ENCODE measurements at places on chromosomes 4 and X.

DNA sequence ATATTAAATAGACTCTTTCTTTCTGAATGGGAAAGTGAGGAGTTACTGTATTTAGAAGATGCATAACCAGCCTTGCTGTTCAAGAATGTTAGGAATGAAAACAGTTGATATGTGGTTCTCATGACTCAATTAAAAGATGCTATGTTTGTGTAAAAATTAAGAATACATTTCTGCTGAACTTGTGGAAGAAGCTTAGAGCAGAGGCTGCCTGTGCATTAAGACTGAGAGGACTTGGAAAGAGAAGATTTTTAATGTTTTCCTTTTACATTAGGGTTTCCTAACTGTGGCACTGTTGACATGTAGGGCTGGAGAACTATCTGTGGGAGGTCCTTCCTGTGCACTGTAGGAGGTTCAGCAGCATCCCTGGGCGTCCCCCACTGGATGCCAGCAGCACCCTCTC lies 137.7 kb downstream of the GPR143 start:
- no peak for DNase-seq

- DNase-seq, result no peak
Observed at GRCh38 chr4:183165376-183165775, 66.3 kb downstream of the WWC2 start.

DNA sequence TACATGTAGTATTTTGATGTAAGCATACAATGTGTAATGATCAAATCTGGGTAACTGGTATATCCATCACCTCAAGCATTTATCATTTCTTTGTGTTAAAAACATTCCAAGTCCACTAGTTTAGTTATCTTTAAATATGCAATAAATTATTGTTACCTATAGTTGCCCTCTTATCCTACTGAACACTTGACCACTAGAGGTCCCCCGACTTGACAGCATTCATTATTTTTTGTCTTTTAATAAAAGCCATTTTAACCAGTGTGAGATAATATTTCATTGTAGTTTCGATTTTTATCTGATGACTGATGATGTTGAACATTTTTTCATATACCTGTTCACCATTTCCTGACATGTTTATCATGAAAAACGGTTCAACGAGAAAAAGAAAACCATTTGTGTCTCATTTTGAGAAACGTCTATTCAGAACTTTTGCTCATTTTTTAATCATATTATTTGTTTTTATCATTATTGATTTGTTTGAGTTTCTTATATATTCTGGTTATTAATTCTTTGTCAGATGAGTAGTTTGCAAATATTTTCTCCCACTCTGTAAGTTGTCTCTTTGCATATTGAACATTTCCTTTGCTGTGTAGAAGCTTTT lies 199.0 kb upstream of the CXXC4 start:
- DNase-seq, result no peak

GRCh38 chr4:2168469-2169319 lies 73.2 kb downstream of the HAUS3 start:
- no peak for DNase-seq

GRCh38 chr4:181701214-181701613 lies 542.0 kb upstream of the TENM3 start:
- no peak for DNase-seq

DNA sequence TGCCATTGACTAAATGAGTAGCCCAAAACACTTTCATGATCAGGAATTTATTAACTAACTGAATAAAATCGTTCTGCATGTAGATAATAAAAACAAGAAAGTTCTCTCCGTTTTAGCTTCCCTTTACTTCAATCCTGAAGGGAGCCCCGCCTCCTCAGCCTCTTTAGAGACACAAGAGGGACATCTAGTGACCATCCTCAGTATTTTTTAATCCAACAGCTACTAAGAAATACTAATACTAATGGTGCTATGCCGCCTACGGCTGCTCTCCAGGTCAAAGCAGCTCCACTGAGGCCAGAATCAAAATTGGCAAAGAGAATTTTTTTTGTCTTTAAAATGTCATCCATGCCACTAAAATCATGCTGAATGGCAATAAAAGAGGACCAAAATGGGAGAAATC lies 3.2 kb upstream of the PCDH19 start:
- DNase-seq, result no peak

GRCh38 chrX:34778916-34779315 lies 121.8 kb upstream of the TMEM47 start:
- no peak for DNase-seq

DNA sequence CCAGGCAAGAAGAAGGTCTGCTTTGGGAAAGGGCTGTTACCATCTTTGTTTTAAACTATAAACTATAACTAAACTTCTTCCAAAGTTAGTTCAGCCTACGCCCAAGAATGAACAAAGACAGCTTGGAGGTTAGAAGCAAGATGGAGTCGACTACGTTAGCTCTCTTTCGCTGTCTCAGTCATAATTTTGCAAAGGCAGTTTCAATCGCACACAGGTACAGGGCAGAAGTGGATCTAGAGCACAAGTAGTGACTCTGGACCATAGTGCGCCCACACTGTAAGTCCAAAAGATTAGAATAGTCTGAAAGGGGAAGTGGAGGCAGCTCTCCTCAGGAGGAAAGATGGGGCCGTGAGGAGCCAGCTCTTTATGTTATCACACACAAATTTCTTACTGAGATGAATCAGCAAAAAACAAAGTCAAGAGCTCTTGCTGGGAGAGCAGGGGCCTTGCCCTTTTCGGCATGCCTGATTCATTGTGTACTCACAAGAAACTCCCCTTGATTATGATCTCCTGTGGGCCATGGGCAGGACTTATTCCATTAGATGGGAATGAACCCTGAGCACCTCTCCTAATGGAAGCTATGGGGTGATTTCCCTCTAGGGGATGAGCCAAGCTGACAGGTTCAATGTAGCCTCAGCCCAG lies 58.6 kb downstream of the FUNDC1 start:
- no peak for DNase-seq

GRCh38 chrX:39755143-39756032 lies 342.4 kb downstream of the BCOR start:
- DNase-seq, result no peak

GRCh38 chr4:138204507-138204906 lies 37.6 kb downstream of the SLC7A11 start:
- DNase-seq, result no peak

GRCh38 chr4:144873226-144873990 lies 224.6 kb downstream of the ANAPC10 start:
- DNase-seq, result no peak

DNA sequence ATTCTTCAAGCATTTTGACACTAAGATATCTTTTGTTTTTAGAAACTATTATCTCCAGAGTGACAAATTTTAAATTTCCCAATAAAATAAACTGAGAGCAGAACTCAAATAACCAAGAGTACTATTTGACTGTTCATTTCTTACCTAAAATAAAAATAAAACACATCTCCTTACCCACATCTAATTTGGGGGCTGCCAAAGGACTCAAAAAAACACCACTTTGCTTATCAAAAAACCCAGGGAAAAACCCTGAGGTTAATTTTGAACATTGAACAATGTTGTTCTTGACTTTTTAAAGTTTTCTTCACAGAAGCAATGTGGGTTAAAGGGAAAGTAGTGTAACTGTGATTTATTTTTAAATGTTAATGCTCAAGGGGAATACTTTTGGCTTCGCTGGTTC lies 243.0 kb upstream of the HHIP start:
- no peak for DNase-seq

DNA sequence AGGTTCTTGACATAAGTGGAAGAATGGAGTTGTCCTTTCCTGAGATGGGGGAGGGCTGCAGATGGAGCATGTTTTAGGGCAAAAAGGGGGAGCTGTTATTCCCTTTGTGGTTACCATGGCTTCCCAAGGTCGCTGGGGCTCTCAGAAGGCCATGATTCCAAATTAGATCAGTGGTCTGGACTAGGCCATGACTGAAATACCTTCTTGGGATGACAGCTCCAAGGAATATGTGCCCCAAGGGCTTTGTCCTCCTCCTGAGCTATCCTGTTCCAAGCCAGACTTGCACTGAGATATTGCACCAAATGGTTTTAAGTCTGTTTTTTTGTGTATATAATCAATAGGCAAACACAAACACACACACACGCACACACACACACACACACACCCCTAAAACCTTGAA lies 3.0 kb upstream of the RBPJ start:
- DNase-seq, result no peak

DNA sequence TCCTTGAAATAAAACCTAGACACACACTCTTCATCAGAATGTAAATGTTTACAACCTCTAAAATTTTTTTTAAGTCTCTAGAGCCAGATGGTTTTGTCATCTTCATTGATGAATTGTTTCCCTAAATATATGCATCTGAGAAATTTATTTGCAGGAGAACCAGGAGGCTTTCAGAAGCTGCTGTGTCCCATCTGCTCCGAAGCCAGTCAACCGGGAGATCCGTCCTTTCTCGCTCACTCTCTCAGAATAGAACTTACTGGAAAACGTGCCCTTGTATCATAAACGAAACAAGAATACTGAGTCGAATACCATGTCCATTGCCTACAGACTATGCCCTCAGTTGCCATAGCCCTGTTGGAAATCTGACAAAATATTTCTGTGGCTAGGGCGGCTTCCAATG lies 103.5 kb downstream of the SLC34A2 start:
- no peak for DNase-seq

- DNase-seq, result no peak
Observed at GRCh38 chrX:69109706-69110105, 55.5 kb downstream of the PJA1 start.

DNA sequence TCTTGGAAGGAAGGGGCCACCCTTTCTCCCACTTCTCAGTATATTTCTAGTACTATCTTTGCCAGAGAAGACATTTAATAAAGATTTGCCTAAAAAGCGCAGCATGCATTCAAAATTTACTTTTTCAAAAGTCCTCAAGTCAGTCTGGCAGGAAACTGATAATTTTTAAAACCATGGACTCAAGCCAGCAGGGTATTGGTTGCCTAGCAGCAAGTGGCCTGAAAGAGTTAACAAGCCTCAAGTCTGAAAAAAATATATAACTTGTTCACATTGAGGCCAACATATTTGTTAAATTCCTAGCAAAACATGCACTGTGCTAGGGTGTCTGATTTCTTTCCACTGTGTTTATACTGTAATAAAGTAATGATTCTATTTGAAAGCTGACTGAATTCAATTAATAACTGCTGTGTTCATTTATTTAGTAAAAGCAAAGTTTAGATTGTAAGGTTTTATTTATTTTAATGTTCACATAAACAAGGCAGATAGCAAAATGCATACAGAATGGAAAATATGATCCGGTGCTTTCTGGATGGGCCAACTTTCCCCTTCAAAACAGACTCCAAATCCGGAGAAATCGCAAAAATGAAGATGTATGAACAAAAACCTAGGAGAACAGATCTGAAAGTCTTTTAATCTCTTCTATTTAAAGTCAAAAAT lies 218.5 kb upstream of the FGF13 start:
- no peak for DNase-seq

DNA sequence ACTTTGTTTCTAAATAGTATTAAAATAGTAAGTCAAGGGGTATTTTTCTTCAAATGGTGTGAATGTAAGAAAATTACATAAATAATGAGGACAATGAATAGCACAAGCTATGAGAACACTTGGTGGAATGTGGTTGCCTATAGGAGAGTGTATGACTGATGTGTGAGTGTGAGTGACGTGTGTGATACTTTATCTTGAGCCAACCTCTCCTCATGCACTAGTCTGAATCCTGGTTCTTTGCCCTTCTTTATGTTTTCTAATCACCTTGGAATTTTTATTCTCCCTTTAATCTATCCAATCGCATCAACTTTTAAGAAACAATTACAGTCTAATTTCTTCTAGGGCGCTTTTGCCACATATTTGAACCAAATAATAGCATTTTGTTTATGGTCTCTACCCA lies 98.2 kb downstream of the YIPF7 start:
- DNase-seq, result no peak

DNA sequence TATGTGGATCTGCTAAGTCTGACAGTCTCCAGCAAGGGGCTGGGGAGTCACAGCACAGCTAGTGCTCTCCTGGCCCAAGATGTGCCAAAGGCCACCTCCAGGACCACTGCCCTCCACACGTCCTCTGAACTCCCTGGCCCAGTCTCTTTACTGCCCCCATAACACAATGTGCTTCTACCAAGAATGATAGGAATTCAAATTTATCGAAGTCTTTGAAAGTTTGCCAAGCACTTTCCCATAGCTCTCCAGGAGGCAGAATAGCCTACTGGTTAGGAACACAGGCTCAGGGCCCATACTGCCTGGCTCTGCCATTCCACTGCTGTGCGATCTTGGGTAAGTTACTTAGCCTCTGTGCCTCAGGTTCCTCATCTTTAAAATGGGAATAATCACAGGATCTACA lies 86.7 kb downstream of the NHSL2 start:
- no peak for DNase-seq

DNA sequence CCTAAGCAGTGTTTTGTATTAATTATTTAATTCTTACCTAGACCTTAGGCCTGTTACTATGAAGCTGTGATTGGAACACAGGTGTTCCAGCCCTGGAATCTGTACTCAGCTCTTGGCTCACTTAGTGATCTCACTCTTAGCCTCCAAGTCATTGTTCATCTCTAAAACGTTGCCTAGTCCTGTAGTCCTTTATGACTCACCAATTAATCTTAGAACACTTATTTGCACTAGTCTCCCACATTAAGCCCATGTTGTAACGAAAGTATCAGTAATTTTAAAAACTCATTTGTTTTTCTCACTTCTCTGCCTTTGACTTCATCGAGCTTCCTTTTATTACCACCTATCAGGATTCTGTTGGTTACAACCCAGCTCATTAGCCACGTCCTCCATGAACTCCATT lies 1224.7 kb upstream of the TENM3 start:
- no peak for DNase-seq

DNA sequence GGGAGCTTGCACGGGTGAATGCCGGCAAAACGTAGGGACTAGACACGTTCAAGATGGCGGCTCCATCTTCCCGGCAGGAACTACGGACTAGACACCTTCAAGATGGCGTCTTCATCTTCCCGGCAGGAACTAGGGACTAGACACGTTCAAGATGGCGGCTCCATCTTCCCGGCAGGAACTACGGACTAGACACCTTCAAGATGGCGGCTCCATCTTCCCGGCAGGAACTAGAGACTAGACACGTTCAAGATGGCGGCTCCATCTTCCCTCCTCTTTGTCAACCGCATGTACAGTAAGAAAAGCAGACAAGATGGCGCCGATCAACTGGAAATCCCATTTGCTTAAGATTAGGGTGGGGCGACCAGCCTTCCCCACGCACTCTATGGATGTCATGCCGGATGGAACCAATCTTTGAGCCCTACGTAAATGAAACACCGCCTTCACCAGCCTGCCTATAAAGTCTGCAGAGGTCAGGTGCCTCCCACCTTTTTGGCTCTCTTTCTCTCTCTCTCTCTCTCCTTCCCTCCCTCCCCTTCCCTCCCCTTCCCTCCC lies 222.4 kb downstream of the CRLF2 start:
- DNase-seq, result no peak

GRCh38 chr4:8305851-8306471 lies 36.4 kb downstream of the HTRA3 start:
- no peak for DNase-seq

- no peak for DNase-seq
Observed at GRCh38 chr4:38069271-38069760, 109.1 kb downstream of the PTTG2 start.

- DNase-seq, result no peak
Observed at GRCh38 chrX:36383495-36383894, 464.0 kb downstream of the CFAP47 start.

- DNase-seq, result no peak
Observed at GRCh38 chr4:87087420-87087819, 133.0 kb downstream of the KLHL8 start.

All from stimulated activated CD4-positive, alpha-beta T cell treated with anti-CD3 and anti-CD28 coated beads, Interleukin-15, amount 100 ng/mL, for 1 hour (primary cell).